T-helper 22 cell (primary cell): ENCODE measurements at places on chromosomes 2 and 18.

DNA sequence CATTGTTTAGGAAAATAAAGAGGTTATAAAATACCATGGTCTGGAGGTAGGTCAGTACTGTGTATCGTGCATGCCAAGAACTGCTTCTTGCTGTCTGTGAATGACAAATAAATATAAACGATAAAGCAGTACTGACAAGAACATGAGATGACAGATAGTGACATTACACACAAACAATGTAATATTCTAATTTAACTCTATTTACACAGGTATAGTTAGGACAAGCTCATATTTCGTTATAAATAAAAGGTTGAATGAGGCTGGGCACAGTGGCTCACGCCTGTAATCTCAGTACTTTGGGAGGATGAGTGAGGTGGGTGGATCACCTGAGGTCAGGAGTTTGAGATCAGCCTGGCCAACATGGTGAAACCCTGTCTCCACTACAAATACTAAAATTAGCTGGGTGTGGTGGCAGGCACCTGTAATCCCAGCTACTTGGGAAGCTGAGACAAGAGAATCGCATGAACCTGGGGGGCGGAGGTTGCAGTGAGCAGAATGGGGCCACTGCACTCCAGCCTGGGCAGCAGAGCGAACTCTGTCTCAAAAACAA, 14.7 kb upstream of the GPR75 start:
- DNase-seq: no peak

DNA sequence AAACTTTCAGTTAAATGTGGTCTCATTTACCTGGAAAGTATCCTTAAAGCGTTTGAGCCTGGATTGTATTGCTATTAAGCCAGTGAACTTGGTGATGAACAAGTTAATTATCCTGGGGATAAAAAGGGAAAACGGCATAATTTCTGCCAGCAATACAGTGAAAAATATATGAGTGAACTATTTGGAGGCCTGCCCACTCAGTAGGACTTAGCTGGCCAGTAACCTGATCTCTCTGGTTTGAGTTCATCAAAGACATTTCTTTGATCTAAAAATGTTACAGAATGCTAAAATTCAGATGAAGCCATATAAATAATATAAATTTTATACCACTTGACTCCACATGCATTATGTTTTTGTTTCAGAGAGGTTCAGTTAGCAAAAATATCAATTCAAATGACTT, 241.1 kb upstream of the VWC2L start:
- DNase-seq: no peak

GRCh38 chr2:65339648-65340047, 92.8 kb downstream of the SPRED2 start:
- no peak for DNase-seq

GRCh38 chr2:201432621-201433393, 18.5 kb downstream of the TRAK2 start:
- no peak for DNase-seq

GRCh38 chr2:156891609-156892008, 365.9 kb upstream of the GALNT5 start:
- DNase-seq: no peak

DNA sequence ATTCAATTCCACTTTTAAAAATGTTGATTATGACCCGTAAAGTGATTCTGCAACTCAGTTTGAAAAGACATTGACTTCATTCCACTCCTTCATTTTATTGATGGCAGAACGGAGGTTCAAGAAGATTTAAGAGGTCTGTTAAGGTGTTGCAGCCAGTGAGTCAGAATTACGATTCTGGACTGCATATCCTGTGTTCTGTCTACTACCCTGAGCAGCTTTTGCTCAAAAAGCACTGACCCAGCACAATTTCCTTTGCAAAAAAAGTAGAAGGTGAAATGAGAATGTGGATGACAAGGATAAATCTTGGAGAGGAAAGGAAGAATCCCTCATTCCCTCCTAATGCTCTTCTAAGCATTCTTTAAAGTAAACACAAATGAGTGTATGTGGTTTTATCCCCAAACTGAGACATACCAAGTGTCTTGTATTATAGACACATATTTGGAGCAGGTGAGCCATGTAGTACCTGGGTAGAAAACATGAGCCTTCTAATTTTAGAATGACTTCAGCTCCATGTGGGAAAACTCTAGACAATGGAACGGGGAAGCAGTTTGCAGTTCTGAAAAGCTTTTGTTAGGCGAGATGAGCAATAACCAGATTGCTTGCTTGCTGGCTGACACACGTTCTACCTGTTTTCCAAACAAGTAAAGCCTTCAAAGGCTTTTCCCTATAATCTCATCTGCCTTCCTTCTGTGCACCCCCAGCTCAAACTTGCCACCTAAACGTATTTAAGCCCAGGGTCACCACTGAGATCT, 44.7 kb downstream of the TGFA start:
- DNase-seq: no peak

DNA sequence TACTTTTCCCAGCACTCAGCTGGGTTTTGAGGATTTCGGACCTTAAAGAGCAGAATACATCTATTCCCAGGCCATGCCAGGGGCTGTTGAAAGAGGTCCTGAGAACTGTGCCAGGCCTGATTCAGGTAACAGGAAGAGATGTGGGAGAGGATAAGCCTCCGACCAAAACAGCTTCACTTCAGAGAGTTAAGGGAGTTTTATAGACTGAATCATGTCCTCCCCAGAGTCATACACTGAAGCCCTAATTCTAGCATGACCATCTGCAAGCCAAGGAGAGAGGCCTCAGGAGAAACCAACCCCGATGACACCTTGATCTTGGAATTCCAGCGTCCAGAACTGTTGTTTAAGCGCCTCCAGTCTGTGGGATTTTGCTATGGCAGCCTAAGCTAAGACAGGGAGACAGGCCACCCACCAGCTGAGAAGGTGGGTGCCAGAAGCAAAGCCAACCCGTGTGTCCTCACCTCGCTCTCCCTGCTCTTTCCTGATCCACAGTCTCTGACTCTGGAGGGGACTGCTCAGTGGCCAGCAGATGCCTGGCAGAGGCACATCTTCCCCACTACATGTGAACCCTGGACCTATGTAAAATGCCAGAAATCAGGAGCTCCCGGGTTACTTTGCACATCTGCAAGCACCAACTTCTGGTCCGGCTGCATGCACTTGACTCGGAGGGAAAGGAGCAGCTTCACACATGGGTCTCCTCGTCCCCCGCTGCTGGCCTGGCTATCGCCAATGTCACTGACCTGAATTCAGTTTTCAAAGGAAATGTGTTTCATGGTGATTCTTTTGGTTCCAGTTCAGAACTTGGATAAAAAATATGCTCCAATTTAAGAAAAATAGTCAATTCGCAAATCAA, 116.8 kb upstream of the EPC2 start:
- DNase-seq: no peak

DNA sequence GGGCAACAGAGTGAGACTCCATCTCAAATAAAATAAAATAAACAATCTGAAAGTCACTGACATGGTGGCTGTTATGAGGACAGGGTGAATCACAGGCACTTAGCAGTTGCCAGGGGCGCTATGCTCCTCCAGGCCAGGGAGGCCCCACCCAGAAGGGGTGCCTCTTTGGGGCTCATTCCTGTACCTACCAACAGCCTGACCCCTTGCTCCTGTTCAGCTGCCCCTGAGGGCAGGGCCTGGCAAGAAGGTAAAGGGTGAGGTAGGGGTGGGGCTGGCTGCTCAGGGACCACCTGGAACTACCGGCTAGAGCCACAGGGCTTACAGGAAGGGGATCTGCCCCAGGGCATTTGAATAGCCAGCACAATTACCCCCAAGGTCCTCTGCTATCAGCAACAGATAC, 60.3 kb downstream of the INPP5D start:
- no peak for DNase-seq

- no peak for DNase-seq
These were observed 182.9 kb downstream of the DYM start for GRCh38 chr18:49277395-49278036.

GRCh38 chr2:173187941-173188788, 112.5 kb downstream of the MAP3K20 start:
- no peak for DNase-seq

GRCh38 chr2:64021578-64021977, 2.4 kb upstream of the VPS54 start:
- DNase-seq: no peak

DNA sequence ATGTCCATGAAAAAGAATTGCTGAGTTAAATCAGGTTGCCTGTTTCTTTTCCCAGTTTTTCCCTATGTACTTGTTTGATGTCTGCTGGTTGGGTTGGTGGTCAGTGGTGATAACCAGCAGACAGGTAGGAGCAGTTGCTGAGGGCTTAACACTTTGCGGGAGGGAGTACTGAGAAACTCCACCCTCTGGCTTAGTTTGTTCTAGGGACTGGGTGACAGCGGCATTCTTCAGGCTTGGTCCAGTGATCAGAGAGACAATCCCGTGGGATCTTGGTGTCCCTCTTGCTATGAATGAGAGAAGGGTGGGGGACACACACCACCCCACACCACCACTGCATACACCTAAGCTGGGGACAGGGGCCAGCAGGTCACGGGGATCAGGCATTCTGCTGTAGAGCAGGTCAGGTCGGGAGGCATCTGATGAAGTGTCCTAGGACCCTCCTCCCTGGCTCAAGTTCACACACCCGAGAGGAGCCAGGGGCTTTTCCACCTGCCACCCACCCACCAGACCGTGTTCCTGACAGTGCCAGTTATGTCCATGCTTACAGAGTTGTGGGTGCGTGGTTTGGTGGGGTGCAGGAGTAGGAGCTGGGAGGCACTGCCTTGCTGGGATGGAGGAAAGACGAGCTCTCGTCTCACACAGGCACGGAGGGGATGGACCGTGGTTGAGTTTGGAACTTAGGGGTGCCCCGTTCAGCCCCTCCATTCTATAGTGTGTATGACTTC, 21.3 kb upstream of the ALLC start:
- no peak for DNase-seq

GRCh38 chr2:71756280-71756906, 303.0 kb downstream of the DYSF start:
- DNase-seq: no peak

GRCh38 chr2:65390134-65390533, 42.3 kb downstream of the SPRED2 start:
- DNase-seq: no peak

DNA sequence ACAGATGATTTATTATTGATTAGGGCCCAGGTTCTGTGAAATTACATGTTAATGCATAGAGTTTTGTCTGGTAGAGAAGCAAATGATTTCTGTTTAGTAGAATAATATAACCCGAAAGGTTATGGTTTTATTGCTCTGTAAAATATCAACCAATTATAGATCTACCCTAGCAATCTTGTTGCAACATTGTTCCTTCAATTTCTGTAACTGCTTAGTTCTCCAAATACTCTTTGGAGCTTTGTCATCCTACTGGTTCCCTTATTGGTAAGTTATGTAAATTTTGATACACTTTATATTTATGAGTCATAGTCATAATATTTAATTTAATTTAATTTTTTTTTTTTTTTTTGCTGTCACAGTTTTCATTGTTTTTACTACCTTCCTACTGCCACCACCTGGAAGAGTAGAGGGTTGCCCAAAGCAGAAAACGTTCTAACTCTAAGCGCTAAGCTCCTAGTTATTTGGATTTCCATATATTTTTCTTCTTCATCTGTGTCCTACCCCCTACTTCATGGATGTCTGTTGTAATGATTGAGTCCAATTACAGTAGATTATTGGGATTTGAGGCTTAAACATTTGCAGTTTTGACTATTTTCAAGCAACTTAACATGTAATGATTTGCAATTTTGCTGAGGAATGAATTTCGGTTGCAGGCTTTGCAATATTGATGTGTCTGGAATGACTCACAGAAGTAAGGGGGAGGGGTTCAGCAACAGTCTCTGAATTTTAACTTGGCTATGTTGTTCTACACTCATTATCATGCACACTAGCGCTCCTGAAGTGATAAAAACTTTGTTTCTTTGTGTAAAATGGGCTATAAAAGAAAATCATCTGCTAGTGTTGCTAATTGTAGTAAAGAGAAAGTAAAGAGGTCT, 51.1 kb downstream of the NABP1 start:
- DNase-seq: no peak

- DNase-seq: no peak
These were observed 156.1 kb upstream of the LMAN1 start for GRCh38 chr18:59515147-59515546.

DNA sequence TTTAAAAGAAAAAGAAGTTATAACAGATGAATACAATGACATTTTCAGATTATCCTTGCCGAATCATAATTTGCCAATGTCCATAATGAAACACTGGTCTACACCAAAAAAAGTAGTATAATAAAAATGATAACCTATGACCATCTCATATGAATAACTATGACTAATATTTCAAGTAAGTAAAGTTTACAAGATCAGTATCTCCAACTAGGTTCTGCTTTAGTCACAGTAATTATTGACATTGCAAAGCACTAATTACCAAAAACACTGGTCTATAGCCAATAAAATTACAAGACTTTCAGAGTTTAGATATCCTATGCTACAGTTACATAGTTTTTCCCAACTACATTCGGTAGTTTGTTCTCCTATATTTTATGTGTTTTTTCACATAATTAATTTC, 136.7 kb downstream of the MEMO1 start:
- DNase-seq: no peak

DNA sequence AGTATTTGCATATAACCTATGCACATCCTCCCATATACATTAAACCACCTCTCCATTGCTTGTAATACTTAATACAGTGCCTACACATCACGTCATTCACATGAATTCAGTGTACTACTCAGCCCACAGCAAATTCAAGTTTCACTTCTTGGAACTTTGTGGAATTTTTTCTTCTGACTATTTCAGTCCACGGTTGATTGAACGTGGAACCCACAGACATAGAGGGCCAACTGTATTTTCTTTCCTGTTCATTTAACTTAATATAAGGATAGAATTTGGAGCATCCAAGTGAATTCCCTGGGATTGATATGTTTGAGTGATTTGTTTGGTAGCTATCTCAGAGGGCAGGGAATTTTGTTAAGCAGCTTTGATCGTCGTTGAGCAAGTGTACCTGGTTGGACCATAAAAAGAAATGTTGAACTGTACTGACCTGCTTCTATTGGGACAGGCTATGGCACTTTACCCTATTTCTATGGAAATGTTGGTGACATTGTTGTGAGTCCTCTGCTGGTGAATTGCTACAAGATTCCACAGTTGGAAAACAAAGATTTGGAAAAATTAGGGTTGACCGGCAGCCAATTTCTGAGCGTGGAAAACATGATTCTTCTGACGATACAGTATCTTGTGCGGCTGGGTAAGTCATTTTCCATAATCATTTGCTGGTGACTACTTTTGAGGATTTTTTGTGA, 156.6 kb downstream of the ESCO1 start:
- DNase-seq: no peak
